ENCODE measurements at places on chromosomes 1 and 21. TPM values are rescaled to one million over a fixed set of nuclear protein-coding genes. Genes with fewer than 3 reads are reported as not detected.

The LMX1A gene
- total RNA-seq = not detected

The FCRL4 gene
- total RNA-seq = not detected

GRCh38 chr1:53605181-53605580 is 133.8 kb downstream of the GLIS1 start:
- DNase-seq = no peak

The LEFTY1 gene
- total RNA-seq = 8.4 TPM

- DNase-seq = no peak
Measured at GRCh38 chr1:207366022-207366421, 44.5 kb downstream of the CD55 start.

GRCh38 chr21:45405819-45406762 is 1.1 kb downstream of the COL18A1 start:
- DNase-seq = no peak

- no peak for DNase-seq
Measured at GRCh38 chr21:26715878-26716506, 129.2 kb downstream of the ADAMTS1 start.

DNA sequence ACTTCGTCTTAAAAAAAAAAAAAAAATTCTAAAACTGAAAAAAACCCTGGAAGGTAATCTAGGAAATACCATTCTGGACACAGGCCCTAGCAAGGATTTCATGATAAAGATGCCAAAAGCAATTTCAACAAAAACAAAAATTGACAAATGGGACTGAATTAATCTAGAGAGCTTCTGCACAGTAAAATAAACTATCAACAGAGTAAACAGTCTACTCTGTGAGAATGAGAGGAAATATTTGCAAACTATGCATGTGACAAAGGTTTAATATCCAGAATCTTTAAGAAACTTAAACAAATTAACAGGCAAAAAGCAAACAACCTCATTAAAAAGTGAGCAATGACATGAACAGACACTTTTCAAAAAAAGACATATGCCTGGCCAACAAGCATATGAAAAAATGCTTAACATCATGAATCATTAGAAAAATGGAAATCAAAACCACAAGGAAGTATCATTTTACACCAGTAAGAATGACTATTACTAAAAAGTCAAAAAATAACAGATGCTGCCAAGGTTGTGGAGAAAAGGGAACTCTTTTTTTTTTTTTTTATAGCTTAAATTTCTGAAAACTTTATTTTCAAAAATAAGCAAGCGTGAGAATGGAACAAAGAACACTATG is 29.4 kb upstream of the RNPC3 start:
- no peak for DNase-seq

GRCh38 chr21:44789880-44790279 is 11.7 kb downstream of the UBE2G2 start:
- no peak for DNase-seq

DNA sequence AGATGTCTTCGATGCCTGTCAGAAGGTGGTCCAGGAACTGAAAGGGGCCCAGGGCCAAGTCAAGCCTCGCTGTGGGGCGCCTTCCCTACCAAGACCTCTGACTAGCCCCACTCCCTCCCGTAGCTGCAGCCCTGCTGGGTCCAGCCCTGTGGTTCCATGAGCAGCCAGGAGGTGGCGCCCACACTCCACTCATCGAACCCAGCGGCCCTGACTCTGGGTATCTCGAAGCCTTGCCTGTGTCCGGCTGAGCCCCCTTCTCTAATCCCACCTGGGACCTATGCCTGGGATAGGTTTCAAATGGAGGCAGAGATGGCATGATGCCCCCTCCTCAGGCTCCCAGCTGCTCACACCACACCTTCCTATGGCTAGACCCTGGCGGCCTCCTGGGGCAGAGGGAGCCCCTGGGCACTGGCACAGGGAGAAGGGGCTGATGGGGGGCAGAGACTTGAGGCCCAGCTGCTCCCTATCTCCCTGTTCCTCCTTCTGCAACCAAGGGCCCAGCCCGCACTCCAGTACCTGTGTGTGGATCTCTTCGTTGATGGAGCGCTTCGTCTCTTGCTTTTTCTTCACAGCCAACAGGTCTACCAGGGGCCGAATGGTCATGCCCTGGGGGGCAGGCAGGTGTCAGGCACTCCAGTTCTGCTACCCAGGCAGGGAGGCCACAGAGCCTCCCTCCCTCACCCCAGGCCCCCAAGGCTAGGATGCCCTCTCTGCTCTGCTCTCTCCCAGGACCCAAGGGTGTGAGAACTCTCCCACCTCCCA is 52.0 kb downstream of the SLC9A1 start:
- peak; percentile 49 for DNase-seq

DNA sequence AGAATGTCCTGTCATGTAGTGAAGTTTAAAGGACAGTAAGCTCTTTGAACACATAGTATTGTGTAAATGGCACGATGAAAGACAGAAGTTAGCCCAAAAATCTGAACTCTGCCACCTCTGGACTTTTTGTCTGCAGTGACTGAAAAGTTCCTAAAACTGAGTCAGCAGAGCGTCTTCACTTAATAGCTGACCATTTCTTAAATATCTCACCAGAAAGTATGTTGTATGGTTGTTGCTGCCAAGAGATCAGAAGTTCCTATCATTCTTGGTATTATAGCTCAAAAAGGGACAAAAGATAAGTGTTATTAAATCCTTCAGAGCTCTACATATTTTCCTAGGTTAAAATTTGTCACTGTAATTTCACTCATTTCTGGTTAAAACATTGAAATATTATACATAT is 1003.0 kb downstream of the TTLL7 start:
- DNase-seq = no peak

The TLCD4 gene
- total RNA-seq = 3.5 TPM

DNA sequence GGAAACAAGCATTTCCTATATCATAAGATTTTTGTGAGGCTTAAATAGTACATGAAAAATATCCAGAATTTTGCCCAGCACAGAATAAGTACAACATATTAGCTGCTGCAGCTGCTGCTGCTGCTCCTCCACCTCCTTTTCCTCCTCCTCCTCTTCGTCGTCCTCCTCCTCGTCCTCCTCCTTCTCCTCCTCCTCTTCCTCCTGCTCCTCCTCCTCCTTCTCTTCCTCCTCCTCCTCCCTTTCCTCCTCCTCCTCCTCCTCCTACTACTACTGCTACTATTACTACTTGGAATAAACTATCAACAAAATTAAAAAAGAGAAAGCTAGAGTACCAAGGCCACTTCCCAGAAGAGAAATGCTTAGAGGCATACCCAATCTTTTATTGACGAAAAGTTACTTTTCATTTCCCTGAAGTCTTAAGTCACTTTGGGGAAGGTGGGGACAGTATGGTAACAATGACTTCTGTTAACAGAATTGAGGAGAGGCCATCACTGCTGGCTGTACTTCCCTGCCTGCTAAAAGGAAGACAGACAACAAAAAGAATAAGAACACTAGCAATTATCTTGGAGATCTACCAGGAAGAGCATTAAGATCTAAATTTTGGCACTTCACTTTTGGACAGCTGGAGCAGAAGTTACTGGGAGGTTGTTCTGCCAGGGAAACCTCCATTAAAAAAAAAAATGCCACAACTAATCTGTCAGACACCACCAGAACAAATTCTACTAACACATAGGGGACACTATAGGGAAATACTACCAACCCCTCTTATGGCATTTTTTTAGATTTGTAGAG is 7.1 kb downstream of the DENND1B start:
- DNase-seq = no peak

- no peak for DNase-seq
Measured at GRCh38 chr1:201655243-201655642, 116.3 kb downstream of the NAV1 start.

DNA sequence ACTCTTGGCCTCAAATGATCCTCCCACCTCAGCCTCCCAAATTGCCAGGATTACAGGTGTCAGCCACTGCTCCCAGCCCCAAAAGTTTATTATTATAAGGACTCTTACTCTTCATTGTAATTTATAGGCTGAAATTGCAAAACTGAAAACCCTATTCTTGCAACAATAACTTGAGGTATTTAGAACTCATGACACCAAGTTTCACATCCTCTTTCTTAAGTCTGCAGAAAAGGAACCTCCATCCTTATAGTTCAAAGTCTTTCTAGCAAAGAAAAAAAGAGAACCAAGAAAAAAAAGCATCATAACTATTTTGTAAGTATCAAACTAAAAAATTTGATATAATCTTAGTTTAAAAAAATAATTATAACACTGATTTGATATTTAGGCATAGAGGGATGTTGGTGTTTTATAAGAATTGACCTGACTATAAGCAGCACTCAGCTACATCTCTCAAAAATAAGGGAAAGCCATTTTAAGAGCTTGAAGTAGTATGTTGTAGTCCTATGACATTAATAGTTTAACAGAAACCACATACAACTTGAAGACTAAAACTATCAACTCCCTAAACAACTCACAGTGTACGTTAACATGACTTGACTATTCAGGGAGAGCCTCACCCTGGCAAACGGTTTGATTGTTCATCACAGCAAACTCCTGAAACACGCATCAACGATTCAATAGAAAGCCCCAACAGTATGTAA is 122.4 kb downstream of the AKT3 start:
- DNase-seq = no peak

GRCh38 chr1:221437926-221438325 is 304.0 kb downstream of the DUSP10 start:
- DNase-seq = no peak

The UTS2 gene
- not detected for total RNA-seq

DNA sequence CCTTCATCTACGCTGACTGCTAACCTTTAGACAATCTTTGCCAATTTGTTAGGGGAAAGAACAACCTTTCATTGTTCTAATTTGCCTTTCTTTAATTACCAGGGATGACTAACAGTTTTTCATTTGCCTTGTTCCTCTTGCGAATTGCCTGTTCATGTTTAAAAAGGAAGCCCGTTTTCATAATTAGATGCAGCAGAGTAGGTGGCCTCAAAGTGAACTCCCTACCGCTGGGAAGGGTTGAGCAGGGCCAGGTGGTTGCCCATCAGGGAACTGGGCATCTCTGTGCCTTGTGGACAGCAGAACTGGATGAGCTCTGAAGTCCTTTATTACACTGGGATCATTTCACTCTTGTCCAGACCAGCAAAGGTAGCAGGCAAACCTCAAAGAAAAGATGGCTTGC is 59.0 kb downstream of the HIVEP3 start:
- no peak for DNase-seq

GRCh38 chr1:41884256-41885230 is 34.2 kb downstream of the HIVEP3 start:
- DNase-seq = no peak

The CLDN17 gene
- total RNA-seq = not detected

DNA sequence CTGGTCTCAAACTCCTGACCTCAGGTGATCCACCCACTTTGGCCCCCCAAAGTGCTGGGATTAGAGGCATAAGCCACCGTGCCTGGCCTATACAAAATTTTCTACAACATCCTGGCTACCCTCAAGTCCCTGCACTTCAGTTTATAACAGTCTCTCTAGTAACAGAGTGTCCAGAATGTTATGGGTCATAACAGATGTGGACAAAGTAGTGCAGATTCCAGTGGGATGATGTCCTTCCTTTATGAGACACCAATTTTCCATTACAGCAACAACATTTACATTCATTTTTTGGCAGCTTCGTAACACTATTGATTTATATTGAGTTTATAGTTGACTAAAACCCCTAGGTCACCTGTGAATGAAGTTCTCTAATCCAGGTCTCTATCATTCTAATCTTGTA is 429.4 kb upstream of the PTBP2 start:
- DNase-seq = no peak

The TSPEAR gene
- total RNA-seq = 0.58 TPM

The ATP8B2 gene
- 61.4 TPM for total RNA-seq

DNA sequence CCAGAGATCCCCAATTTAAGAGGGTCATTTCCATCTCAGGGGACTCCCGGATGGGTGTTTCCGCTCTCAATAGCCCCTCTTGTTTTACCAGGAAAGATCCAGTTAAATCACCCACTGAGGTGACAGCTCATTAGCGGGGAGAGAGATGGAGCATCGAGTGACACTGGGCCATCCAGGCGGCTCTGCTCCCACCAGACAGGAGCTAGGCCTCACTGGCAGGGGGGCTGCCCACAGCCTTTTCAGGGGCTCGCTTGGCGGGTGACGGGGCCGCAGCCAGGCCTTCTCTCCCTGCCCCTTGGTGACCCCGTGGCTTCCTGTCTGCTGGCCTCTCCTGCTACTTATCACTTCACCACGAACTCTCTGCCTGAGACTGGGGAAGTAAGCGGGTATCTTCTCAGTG is 26.7 kb upstream of the SPSB1 start:
- DNase-seq = no peak

The F13B gene
- total RNA-seq = not detected

The TSTD1 gene
- total RNA-seq = 60.9 TPM

DNA sequence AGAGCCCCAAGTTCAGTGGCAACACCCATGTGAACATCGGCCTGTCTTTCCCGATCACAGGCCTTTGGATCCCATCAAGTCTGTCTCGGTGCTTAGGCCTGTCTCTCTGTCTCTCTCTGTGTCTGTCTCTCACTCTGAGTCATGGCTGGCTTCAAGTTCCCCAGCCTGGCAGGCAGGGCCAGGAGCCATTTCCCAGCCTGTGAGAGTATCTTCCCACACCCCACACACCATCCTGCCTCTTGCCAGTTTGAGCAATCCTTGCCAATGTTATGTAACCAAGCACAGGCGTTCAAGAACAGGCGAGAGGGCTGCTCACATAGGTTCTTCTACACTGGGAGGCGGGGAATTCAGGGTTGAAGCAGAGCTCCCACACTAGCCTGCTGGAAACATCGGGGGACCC is 70.0 kb upstream of the TMEM51 start:
- DNase-seq = no peak

The CYP2J2 gene
- total RNA-seq = 2.1 TPM

The ZC3H11A gene
- total RNA-seq = 105 TPM

The TMEM200B gene
- total RNA-seq = 11.0 TPM

- DNase-seq = no peak
Measured at GRCh38 chr1:185837711-185838110, 103.5 kb downstream of the HMCN1 start.

The CELA3B gene
- not detected for total RNA-seq

GRCh38 chr1:41803656-41804055 is 115.1 kb downstream of the HIVEP3 start:
- DNase-seq = no peak

GRCh38 chr21:37383086-37383485 is 16.5 kb downstream of the DYRK1A start:
- no peak for DNase-seq

GRCh38 chr1:62301726-62302390 is 17.4 kb downstream of the KANK4 start:
- no peak for DNase-seq

DNA sequence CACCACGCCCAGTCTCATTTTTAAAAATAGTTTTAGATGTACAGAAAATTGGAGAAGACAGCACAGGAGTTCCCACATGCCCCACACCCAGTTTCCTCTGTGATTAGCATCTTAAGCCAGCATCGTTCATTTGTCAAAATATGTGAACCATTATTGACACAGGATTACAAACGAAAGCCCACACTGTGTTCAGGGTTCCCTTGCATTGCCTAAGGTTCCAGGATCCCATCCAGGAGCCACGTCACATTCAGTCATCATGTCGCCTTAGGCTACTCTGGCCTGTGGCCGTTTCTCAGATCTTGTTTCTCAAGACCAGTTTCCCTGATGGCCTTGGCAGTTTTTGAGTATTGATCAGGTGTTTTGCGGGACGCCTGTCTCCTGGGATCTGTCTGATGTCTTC is 34.7 kb upstream of the TNFRSF1B start:
- no peak for DNase-seq

GRCh38 chr1:18951416-18951815 is 5.1 kb downstream of the IFFO2 start:
- DNase-seq = no peak
